ENCODE measurements at places on chromosomes 1 and 21.

DNA sequence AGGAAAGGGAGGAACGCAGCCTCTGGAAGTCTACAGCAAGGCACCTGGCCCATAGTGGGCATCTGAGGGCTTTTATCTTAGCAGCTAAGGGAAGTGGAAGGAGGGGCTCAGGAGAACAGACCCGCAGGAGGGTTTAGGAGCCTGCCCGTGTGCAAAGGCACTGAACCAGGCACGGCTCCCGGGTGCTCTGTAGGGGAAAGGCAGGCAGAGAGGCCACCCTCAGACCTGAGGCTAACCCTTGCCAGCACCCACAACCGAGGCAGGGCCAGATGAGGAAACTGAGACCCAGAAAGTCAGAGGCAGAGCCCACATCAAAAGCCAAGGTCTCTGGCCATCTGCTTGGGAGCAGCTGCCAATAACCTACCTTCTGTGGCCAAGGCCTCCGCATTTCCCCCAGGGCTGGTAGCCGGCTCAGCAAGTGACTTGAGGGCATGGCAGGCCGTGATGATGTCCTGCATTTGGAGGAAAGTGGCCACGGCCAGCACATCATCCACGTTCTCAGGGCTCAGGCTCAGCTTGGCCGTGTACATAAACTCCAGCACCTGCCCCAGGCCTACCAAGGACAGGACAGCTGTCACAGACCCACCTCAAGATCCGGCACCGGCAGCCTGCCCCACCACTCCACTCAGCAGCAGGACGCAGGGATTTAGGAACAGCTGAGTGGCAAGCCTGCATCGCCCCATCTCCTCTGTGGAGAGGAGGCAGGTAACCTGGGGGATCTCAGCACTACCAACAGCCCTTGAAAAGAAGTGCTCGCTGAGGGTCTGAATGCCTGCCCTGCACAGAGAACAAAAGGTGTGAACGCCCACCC lies 29.1 kb downstream of the ZBTB17 start:
- DNase-seq, result no peak

DNA sequence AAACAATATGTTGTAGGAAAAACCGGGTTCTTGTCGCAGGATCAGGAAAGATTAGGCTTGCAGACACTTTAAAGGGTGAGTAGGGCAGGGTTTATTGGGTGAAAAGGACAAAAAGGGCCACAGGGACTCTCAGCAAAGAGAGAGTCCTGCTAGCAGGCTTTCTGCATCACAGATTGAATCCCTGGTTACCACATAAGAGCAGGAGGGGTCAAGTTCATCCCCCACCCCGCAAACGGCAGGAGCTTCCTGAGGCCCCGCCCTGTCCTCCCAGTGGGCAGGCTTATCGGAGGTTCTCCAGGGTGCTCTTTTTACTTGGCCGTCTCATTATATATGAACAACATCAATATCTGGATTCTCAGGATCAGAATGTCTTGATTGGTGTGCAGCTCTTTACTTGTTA lies 47.7 kb downstream of the SYCP1 start:
- DNase-seq, result no peak

GRCh38 chr1:155174324-155175280 lies 953 bp downstream of the TRIM46 start:
- peak; percentile 34 for DNase-seq

DNA sequence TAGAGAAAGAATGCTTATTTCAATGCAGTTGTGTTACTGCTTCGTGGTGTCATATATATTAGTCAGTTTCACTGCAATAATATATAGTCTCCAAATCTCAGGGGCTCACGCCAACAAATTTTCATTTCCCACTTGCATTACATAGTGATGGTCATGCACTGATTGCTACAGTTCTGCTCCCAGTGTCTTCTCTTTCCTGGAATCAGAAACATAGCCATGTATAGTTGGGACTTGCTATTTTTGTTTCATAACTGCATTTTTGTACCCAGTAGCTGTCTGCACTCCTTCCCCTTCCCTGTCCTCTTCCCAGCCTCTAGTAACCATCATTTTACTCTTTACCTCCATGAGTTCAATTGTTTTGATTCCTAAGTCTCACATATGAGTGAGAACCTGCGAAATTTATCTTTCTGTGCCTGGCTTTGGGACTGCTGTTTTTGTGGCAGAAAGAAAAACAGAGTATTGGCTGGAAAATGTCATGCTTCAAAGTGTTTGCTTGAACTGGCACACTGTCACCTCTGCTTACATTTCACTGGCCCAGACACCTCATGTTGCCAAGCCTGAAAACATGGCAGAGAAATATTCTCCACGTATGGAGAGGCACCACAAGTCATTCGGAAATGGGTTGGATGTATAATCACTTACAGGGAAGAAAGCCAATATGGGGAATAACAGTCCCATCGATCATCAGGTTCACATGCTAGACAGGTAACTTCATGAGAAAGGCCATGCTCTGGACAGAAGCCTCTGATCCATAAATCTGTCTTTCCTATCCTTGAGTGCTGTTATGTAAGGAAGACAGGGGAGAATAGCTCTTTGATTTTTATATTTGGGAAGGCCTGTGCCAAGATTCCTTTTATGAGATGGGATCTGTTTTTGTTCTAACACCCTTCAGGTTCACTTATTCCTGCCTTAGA lies 60.4 kb upstream of the BACH1 start:
- DNase-seq, result no peak

- no peak for DNase-seq
These were observed 12.5 kb downstream of the C1orf21 start for GRCh38 chr1:184399192-184399847.

Measured in CD8-positive, alpha-beta memory T cell (primary cell).